NCI-H524 treated with DMSO at 0.1 percent for 48 hours (cell line): ENCODE measurements at places on chromosomes 6 and 20.

DNA sequence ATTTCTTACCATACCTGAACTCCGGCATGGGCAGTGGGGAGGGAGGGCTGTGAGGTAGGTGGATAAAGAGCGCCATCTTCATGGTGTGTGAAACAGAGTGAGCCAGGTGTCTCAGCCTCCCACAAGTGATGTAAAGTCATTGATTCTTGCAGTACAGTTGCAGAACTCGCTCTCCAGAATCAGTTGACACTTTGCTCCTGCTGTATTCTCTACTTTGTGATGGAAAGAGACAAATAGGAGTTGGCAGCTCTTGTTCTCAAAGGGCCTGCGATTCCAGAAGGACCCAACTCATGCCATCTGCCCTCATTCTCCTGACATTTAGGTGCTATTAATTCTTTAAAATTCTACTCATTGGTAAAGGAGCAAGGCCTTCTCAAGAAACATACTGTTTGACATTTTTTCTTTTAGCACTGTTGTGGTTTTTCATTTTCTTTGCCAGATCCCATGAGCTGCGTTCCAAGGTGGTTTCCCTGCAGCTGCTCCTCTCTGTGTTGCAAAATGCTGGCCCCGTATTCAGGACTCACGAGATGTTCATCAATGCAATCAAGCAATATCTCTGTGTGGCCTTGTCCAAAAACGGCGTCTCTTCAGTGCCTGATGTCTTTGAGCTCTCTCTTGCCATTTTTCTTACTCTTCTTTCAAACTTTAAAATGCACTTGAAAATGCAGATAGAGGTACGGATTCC, 49.3 kb downstream of the ARFGEF2 start:
- no peak for DNase-seq

- peak; percentile 11 for DNase-seq
Observed at GRCh38 chr6:128239146-128239545, 281.3 kb downstream of the PTPRK start.

DNA sequence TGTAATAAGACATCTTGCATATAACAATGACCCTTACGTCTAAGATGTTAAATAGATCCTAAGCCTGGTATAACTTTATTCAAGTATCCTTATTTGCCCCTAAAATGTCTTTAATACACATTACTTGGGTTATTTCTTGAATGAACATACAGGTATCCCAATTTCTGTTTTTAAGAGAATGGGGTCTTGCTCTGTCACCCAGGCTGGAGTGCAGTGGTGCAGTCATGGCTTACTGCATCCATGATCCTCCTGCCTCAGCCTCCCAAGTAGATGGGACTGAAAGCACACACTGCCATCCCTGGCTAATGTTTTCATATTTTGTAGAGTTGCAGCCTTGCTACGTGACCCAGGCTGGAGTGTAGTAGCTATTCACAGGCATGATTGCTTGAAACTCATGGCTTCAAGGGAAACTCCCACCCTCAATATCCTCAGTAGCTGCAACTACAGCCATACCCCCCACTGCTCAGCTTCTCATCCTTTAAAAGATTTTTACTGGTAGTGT, 10.4 kb upstream of the ZNFX1 start:
- DNase-seq, result no peak

DNA sequence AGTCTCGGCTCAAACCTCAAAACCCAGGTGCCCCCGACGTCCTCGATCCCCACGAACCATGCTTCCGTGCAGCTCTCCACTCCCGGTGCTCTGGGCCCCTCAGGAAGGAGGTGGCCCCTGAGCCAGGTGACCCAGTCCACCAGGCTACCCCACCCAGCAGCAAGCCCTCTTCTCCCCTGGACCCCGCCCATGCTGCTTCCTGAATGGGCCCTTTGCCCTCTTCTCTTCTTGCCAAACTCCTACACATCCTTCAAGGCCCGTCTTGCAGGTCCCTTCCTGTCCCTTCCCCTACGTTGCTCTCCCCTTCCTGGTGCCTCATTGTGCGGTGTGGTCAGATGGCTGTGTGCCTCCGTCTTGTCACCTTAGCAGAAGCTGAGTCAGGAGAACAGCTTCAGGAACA, 3.4 kb upstream of the GATA5 start:
- no peak for DNase-seq

GRCh38 chr6:167441715-167442206, 116.9 kb downstream of the TTLL2 start:
- no peak for DNase-seq

DNA sequence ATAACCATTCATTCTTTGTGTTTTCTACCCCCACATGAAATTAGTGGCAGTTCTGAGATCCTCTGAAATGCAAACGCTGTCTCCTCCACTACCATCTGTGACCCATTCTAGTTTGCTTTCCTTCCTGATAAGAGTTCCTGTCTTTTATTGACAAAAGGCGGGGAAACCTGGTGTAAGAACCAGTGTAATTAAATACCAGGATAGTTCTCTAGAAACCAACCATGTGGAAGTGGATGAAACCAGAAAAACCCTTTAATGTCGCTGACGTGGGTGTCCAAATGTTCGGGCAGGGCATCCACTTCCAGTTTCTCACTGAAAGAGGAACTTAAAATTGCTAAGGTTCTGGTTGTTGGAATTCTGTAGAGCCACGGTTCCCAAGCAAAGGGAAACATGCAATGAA, 79.1 kb downstream of the TNFRSF21 start:
- DNase-seq, result no peak

GRCh38 chr20:49685809-49686208, 27.9 kb downstream of the B4GALT5 start:
- no peak for DNase-seq

GRCh38 chr6:166958926-166959861, 2.8 kb upstream of the RNASET2 start:
- no peak for DNase-seq

GRCh38 chr6:64786736-64787135, 920.3 kb downstream of the EYS start:
- DNase-seq, result no peak

DNA sequence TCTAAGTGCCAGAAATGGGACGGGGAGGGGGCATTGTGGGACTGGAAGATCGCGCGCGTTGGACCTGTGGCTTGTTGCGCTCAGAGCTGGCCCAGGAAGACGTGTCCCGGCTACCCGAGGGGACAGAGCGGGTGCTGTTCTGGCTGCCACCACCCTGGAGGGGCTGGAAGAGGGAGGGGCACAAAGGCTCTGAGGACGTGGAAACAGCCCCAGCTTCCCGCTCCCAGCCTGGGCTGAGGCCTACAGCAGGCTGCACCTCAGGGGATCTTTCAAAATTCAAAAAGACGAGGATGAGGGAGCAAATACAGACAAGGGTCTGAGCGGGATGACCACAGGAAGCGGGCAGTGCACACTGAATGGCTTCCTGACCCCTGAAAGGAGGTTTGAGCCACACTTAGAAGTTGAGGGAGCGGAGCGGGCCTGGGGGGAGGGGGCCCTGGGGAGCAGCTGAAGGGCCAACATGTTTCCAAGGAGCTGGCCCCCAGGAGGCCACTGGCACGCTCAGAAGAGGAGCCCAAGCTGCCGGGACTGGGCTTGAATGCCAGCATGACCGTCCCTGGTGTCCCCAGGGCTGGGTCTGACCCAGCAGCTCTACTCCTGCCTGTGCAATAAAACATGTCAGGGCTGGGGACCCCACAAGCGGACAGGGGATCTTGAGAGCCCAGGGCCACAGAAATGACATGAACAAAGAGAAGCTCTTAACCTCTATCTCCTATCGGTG, 1.3 kb downstream of the OXT start:
- DNase-seq, result no peak

- DNase-seq, result no peak
Observed at GRCh38 chr6:15340775-15341174, 94.9 kb downstream of the JARID2 start.

DNA sequence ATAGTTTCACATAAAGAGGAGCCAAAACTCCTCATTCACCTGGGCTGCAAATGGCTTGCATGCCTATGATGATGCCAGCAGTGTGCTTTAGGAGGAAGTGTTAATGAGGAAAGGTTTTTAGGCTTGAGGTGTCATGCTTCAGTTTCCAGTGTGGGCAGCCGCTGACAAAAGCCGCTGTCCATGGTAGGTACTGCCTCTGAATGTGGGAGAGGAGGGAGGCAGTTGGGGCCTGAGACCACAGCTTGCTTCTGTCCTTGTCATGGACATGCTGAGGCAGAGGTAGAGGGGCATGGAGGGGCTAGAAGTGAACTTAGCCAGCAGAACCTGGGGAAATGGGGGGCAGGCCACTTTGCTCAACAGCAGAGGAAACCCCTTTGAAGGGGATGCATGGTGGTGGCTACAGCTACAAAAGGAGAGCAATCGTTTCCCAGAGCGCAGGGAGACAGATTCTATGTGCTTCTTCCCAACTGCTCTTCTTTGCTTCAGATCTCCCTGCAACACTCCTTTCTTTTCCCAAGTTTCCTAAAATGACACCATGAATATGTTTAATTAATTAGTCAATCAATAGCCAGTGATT, 372.1 kb upstream of the CNR1 start:
- DNase-seq, result no peak

- DNase-seq, result no peak
Observed at GRCh38 chr6:157762636-157763035, 60.4 kb upstream of the SNX9 start.

DNA sequence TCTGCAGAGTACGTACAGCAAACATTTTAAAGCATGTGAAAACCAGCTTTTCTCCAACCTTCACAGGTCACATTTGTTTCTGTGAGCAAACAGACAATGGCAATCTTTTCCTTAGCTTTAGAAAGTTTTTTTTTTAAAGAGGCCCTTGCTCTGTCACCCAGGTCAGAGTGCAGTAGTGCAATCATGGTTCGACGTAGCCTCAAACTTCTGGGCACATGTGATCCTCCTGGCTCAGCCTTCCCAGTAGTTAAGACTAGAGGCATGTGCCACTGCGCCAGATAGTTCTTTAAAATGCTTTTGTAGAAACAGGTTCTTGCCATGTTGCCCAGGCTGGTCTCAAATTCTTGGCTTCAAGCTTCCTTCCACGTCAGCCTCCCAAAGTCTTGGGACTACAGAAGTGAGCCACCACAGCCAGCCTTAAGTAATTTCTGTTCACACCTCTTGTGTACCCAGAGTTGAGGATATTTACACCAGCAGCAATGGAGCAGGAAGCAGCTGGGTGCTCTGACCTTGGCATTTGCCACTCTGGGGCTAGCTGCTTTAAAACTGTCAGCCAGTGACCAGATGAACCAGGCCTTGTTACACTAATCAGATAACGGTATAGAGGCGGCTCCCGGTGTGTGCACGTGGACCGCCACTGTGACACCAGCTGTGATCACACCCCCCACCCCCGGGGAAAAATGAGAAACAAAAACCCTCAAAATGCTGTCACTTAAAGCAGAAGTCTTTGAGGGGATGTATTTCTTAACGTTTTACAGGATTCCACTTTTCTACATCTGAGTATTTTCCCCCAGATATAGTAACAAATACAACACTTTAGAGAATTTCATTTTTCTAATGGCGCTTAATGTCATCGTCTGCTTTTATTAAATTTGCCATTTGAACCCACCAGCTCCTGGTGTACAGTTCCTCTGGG, 71.3 kb downstream of the AKAP12 start:
- no peak for DNase-seq
